B cell (primary cell): ENCODE measurements at places on chromosomes 3 and 15.

DNA sequence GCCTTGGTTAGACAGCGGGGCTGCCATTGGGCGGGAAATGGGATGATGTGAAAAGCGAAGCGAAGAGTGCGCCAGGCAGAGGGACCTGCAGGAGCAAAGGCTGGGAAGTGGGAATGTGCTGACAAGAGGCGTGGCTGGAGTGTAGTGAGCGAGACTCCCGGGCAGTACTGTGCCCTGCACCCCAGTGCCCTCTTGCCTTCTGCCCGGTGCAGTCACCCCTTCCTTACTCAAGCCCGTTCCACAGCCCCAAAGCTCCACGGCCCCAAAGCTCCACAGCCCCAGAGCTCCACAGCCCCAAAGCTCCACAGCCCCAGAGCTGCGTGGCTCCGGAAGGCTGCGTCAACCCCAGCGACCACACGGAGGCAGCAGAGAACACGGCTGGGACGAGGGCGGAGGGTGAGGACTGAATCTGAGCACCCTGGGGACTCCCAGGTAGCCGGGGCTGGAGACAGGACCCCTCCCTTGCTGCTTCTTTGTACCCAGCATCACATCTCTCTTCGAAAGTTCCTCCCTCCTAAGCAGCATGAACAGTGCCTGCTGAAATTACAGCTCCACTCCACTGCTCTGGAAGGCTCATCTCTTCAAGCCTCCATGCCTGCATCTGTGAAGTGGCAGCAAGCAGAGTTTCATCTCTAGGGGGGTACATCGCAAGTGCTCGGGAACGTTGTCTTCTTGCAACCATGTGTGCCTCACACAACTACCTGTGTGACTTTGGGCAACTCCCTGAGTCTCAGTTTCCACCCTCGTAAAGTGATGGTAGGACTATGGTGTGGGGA is 108.9 kb downstream of the FBLN2 start:
- DNase-seq = peak; percentile 60

- no peak for DNase-seq
Observed at GRCh38 chr3:31406896-31407295, 125.8 kb upstream of the STT3B start.

DNA sequence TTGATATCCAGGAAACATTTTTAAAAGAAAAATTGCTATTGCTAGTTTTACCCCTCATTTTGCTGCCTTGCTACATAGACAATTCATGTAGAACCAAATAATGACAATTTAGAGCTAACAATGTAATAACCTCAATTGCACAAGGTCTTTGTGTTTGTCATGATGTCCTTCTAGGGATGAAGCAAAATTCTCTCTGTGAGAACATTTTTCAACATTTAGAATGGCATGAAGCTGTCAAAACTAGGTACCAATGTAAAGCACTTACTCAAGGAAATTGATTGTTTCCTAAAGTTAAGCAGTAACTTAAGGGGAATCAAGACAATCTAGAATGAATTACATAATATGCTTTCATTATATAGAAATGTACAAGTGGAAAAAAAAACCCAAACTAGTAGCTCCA is 7.9 kb upstream of the FGF7 start:
- DNase-seq = no peak

- DNase-seq = no peak
Observed at GRCh38 chr3:41323467-41324155, 124.3 kb downstream of the CTNNB1 start.

DNA sequence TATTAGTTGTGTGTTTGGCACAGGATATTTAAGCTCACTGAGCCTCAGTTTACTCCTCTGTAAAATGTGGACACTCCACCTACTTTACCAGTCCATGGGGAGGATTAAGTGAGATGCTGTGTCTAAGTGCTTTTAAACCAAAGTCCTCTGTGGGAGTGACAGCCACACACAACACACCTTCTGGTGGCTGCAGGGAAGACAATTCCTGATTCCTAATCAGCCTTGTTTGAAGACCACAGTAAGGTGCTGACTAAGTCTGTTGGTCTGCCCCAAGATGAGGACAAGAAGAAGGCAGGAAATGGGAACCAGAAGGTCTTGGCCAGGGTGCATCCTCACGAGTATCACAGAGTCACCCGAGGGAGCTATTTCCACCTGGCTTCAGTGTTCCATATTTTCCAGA is 52.3 kb downstream of the EPHB1 start:
- no peak for DNase-seq

- DNase-seq = no peak
Observed at GRCh38 chr3:50323092-50323600, 601 bp upstream of the HYAL2 start.

DNA sequence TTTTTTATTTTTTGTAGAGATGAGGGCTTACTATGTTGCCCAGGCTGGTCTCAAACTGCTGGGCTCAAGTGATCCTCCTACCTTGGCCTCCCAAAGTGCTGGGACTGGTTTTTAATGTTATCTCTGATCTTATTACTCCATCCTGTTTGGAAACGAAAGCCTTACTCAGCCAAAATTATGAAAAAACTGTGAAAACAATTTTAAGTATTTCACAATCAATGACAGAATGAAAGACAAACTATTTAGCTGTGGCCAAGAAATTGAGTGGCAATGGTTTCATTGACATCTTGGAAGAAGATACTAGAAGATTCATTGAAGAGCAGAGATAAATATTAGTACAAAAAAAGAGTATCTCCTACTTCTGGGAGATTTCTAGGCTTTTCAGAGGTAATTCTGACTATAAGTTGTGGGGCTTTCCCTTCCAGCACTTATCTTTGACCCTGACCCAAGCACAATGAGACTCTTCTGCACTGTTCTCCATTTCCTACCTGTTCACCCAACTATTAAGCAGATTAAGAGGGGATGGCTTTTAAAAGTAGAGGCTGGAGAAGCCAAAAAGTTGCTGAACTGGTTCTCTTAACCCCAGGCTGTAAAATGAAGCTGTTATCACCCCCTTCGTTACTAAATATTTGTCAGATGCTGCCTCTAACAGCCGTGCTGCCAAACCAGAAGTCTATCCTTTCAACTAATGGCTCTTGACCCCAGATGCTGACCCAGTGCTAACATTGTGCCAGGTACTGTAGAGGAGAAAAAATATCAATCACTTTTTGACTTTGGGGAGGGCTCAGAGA is 14.2 kb upstream of the SLC25A36 start:
- no peak for DNase-seq
